ENCODE measurements at places on chromosomes 1 and 21.

GRCh38 chr1:67608661-67609576 lies 76.1 kb upstream of the GADD45A start:
- no peak for DNase-seq

DNA sequence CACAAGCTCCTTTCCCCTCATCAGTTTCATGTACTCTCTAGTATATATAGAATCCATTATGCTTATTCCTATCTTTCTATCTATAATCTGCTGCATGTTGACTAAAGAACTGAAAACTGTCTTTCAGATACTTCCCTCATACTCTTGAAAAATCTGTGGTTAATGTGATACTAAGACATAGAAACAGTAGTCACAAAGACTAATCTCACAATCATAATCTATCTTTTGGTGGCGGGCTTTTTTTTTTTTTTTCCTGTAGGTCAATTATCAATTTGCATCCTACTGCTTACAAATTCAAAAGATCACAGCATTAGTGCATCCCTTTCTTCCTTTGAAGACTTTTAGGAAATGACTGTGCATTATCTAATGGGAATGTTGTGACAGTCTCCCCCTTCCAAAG lies 4.7 kb downstream of the UBR4 start:
- no peak for DNase-seq

DNA sequence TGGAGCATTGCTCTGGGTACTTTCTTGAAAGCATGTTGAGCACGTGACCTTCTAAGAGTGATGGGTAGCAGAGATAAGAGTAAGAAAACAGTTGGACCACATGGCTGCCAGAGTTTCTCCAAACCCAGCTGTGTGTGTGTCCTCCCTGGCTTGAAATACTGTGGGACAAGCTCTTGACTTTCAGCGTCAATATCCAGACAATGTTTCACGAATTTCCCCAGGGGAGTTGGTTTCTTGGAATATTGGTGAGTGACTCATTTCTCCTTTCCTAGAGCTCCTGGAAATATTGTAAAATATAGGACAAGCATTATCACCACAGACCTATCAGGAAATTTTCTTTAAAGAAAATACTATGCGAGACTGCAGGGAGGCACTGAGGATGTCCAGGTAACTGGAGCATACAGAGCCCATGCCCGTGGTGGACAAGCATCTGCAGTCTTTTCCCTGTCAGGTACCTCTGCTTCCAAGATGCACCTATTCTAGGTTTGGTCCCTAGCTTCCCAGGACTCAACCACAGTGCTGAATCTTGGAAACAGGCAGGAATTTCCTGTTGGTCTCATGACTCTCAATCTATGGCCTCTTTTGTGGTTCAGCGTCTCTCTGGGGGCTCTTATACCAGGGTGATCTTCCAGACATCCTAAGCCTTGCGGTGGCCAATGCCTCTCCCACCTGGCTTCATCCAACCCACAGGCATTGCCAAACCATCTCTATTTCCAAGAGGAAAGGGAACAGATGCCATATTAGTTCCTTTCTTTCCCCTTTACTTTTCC lies 67.4 kb downstream of the KCNJ6 start:
- no peak for DNase-seq

DNA sequence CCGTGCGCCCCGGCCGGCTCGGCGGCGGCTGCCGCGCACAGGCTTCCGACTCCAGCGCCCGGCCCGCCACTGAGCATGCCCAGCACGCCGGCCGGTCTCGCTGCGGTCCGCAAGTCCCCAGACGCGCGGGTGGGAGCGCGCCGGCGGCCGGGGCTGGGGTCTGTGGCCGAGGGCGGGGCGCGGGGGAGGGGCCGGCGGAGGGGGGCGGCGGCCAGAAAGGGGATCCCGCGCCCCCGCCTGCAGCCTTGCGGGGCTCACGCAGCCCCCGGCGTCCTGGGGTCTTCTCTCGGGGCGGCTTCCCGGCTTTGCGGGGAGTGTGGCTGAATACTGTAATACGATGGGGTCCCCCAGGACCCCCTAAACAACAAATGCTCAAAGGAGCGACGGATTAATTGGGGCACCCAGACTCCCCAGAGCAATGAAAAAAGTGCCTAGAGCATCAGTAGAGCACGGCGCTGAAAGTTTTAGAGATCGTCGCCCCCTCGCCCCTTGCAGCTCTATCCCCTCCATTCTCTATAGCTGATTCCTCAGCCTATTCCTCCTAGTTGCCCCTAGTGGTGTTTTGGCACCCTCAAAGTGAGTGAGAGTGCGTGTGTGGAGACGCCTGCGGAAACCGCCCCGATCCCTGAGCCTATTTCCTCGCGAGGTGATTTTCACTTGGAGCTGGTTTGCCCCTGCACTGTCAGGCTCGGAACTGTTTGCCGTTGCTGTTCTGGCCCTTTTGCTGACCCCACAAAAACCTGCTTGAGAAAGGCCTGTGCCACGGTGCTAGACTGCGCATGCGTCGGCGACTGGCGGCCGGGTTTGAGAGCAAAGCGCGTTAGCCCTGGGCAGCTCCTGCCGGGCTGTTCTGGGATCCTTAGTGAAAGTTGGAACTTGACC lies at the start of gene VAV3:
Gene VAV3 (minus strand): TSS at position 71 of the 882 bp plus-strand sequence. CDS start 311 bp downstream, outside the sequence.
- peak; percentile 19 for DNase-seq

- no peak for DNase-seq
Observed at GRCh38 chr1:245807954-245808719, 653.4 kb downstream of the KIF26B start.

DNA sequence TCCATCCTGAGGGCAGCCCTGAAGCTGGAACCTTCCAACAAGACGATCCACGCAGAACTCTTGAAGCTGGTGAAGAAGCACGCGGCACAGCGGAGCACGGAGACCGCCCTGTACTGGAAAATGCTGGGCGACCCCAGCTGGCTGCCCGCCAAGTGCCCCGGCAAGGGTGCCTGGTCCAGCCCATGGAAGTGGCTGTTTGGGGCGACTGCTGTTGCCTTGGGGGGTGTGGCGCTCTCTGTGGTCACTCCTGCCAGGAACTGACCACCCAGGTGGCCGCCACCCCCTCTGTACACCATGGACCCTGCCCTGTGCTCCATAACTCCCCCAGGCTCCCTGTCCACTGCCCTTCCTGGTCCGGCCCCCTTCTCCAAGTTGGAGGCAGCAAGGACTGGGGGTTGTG lies 90.8 kb downstream of the PPP1R12B start:
- no peak for DNase-seq

DNA sequence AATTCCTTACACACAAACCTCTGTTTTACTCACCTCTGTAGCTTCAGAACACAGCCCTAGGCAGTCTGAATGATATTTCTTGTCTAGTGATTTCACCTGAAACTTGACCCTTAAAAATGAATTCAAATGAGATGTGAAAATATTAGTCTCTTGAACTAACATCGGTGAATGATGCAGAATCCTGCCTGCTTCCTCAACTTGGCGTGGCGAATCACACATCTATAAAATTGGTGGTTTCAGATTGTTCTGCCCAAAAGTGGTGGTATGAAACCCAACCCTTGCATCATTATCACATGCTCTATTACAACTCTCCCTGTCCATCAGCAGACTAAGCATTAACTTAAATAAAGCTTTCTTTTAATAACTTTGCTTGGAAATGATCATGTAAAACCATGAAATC lies 26.9 kb upstream of the C1orf21 start:
- DNase-seq, result no peak

DNA sequence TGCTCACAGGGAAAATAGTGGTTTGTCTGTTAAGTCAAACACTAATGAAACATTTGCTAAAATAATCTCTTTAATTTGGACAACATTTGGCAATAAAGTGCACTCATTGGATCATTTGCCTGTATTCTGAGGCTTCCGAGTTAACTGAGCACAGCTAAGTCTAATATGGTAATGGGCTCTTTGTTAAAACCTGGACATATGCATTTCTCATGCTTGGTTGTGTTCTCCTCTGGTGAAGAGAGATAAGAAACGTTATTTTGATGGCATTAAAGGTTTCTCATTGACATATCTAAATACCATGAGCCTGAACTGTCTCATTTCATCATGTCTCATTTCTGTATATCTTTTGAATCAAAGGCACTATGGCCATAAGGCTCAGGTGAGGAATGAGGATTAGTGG lies 13.4 kb upstream of the NRIP1 start:
- DNase-seq, result no peak

GRCh38 chr21:46486481-46487126 lies 27.9 kb downstream of the DIP2A start:
- DNase-seq, result no peak

DNA sequence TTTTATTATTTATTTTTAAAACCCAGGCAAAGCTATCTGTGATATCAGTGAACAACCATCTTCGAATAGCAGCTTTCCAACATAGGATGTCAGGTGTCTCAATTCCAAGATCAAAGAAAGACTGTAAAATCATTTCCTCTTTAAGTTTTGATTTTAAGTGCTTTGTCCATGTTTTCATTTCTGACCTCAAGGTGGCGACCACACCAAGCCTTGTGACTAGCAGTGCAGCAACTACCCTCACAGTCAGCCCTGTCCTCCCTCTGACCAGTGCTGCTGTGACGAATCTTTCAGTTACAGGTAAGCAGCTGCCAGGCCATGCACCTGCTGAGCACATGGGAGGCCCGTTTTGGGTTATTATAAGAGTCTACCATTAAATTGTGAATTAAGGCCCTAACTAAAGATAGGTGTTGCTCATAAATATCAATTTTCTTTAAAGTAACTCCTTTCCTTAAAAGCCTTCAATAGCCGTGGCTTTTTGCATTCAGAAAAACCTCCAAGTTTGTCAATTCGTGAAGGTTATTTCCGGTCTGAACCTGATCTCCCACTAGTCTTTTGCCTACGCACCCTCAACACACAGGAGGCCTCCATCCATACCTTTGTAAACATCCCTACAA lies 117.0 kb downstream of the CD247 start:
- DNase-seq, result no peak

DNA sequence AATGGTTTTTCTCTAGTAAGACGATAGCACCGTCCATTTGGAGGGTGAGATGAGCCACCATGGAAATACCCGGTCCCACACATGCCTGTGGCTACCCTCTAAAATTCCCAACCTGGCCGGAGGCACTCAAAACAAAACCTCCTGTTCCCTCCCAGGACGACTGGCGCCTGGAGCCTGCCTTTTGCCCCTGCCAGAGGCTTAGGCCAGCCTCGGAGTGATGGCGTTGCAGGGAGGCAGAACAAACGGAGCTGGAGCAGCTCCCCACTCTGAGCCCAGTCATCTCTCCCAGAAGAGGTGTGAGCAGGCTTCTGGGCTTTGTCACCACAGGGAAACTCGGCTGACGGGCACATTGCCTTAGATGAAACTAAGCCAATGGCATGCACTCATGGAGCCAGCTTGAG lies 213.7 kb upstream of the HOOK1 start:
- DNase-seq, result peak; percentile 15

DNA sequence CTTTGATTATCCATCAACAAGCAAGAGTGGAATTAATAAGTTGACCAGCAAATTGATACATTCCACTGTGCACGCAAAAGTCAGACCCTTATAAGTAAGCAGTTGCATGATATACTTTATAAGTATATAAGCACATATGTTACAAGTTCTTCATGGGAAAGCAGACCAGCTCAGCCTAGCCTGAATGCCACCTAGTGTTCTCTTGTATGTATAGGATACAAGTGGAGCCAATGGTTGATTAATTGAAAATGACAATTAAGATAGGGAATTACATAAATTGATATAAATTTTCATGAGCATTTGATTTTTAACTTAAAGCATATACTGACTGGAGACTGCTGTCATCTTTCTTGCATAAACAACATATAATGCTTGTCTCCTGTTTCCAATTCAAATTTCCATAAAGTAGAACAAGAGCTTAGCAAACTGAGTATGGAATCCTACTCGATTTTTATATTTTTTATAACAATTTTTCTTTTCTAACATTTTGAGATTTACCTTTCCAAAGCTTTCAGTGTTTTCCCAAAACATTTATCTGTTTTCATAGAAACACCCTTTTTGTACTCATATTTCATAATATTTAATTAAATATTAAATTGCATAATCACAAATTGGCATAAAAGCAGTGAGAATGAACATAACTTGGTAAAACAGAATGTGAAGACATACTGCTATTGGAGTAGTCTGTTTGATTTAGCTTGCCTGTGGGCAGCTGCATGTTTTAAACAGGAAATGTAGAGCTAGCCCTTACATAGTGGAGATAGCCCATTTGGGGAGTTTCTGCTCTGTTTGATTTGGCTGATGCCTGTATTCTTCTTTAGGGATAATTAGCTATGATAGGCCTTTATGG lies 62.8 kb downstream of the MAGI3 start:
- no peak for DNase-seq

DNA sequence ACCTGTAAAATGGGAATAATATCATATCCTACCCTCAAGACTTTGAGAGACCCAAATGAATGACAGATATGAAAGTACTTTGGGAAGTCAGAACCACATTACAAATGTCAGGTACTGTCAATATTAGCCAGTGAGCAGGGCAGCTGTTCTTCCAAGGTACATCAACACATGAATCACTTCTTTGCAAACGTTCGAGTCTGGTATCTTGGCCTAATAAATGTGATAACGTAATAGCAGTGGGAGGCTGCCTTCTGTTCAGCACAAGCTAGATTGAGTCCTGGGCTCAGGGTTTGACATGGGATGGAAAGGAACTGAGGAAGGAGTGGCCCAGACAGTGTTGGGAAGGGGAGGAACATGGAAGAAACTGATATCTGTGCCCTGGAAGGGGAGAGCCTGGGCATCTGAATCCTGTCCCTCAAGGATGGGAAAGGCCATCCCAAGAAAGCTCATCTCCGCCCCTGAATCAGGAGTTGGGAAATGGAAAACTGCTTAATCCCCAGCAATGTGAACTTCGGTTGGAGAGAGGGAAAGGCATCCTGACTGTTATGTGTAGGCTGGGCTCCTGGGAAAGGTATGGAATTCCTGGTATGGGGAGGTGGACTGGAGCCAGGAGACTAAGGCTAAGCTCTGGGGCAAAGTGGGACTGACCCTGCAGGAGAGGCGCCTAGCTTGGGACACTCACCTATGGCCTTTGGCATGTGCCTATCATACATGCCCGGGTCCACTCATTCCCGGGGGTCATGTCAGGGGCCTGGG lies 14.3 kb downstream of the KCNC4 start:
- DNase-seq, result no peak

DNA sequence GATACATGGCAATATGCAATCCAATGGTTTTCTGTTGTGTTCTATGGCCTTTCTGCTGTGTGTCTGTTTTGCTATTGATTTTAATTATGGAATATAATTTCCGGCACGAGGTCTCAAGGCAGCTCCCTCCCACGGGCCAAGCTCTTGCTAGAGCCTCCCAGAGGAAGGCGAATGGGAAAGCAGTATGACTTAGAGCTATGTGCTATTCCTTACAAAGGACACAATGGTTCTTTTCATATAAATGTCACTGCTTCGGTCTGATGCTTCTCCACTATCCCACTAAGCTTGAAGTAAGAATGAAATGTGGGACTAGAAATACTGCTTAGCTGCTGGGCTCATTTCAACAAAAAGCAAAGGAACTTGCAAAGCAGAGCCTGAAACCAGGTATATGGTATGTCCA lies 322.2 kb upstream of the BEND5 start:
- DNase-seq, result no peak

DNA sequence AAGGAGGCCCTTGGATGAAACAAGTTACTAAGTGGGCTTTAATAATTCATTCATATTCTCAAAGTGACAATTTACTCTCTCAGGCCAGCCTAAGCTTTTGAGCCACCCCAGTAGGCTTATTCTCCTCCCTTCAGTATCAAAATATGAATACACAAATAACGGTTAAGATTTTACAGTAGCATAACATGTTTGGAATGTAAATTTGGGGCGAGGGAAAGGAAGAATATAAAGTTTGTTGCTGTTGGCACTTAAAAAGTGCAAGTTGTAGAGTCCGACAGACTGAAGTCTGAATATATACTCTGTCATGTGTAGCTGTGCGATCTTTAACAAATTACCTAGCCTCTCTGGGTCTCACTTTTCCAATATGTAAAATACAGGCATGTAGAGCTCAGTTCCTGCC lies 22.6 kb upstream of the MYSM1 start:
- no peak for DNase-seq

GRCh38 chr1:79322511-79323027 lies 316.0 kb upstream of the ADGRL4 start:
- DNase-seq, result no peak

- DNase-seq, result no peak
Observed at GRCh38 chr1:23371987-23372880, 2.6 kb upstream of the ZNF436 start.
